ENCODE measurements at places on chromosomes 1 and 21. TPM values are rescaled to one million over a fixed set of nuclear protein-coding genes. Genes with fewer than 3 reads are reported as not detected.

RORC gene
- 32.1 TPM for total RNA-seq

PLA2G4A gene
- 0.63 TPM for total RNA-seq

GRCh38 chr1:64150729-64151230 lies 52.6 kb upstream of the UBE2U start:
- no peak for DNase-seq

LAMC1 gene
- 19.0 TPM for total RNA-seq

Measured in left lobe of liver (tissue), 2 donors.